ENCODE measurements at places on chromosomes 13 and 19.

DNA sequence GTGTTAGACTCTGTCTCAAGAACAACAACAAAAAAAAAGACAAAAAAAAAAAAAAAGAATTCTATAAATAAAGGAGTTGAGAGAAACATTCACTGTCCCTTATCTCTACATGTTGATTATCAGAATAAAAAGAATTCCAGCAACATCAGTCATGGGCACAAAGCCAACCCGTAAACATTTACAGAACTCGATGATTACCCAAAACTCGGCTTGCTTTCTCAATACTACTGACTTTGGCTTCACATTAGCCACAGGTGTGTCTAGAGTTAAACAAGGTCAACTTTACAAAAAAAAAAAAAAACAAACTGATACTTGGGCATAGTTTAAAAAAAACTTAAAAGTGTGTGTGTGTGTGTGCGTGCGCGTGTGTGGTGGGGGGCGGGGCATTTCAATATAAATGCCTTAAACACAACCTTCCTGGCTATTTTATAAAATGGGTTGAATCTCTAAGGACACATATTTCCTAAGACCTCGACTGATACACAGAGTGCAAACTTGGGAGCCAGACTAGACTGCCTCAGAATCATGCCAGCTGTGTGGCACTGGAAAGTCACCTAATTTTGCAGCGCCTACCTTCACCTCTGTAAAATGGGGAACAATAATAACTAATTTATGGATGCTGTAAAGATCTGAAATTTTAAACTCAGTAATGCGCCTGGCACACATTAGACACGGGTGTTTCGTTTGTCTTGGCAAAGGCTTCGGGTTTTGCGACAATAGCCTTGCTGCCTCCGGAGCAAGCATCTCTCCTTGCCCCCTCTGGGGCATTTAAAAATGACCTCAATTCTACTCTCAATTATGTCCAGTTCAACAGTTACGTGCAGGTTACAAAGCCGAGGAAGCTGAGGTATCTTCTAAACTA is 922 bp downstream of the EBPL start:
- DNase-seq, result no peak

DNA sequence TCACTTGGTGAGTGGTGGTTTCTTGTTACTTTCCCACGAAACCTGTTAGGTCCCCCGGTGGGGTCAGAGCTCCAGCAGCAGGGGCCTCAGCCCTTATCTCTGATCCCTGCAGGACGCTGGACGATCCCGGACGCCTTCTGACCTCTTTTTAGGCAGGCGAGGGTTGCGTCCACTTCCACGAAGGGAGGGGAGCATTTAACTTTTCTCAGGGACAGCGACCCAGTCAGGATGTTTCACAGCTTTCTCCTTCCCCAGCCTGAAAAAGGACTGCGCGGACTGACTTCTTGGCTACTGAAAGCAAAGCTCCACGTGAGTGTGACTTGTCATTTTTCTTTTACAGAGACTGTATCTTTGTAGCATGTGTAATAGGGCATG is 692 bp downstream of the ZNF234 start:
- no peak for DNase-seq

GRCh38 chr13:39484506-39485313 is 118.3 kb downstream of the LHFPL6 start:
- no peak for DNase-seq

- DNase-seq, result no peak
These were observed 16.8 kb upstream of the CELF5 start for GRCh38 chr19:3207461-3208242.

GRCh38 chr13:40013554-40013953 is 358.1 kb downstream of the COG6 start:
- no peak for DNase-seq

Measured in NCI-H187 (cell line).